ENCODE measurements at places on chromosomes 1 and 21.
A peak's percentile ranks its signal among the peaks of the same experiment; 100 is the strongest.

DNA sequence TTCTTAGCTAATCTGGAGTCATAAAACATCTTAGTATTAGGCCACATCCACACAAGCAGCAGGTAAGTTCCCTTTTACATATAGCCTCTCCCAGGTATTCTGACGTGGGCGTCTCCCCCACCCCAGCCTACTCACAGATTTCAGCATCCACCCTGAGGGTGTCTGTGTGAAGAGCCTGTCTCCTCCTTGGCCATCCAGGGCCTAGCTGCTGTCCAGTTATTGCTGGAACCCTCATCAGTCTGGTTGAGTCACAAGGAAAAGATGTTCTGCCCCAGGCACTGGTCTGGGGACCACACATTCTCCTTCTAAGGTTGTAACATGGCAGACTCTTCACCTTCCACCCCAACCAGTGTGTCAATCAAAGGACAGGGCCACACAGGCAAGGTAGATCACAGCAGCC lies 57.6 kb downstream of the ETS2 start:
- DNase-seq = no peak

DNA sequence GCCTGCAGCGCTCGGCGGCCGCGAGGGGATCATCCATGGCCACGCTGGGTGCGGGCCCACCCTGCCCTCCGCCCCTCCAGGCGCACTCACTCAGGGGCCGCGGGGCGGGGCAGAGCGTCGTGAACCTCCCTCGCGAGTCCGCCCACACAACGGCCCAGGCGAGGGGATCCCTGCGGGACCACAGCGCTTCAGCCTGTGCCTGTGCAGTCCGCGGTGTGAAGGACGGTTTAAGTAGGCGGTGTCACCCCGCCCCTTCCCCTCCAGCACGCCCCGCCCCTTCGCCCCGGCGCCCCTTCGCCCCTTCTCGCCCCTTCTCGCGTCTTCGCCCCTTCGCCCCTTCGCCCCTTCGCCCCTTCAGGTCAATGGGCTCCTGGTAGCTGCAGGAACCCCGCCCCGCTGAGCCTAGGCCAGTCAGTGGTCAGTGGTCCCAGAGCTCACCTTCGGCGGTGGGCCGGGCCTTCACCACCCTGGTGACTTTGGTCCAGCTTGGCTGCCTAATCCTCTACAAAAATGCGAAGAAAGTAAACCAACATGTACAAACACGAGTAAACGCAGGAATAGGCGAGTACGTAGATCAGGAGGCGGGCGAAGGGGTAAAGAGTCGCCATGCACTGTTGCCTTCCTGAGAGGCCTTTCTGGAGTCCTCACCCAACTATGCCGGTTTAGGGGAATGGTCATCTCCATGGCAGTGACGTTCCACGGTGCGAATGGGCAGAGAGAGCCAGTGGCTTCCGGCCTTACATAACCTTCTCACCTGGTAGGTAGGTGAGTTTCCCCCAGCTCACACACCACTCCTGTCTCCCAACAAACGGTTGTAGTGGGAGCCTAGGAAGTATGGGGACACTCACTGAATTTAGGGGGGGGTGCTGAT lies 19.6 kb upstream of the DMRTB1 start:
- no peak for DNase-seq

- DNase-seq = peak; percentile 34
Measured at GRCh38 chr1:92992054-92992453, 30.8 kb upstream of the DIPK1A start.

DNA sequence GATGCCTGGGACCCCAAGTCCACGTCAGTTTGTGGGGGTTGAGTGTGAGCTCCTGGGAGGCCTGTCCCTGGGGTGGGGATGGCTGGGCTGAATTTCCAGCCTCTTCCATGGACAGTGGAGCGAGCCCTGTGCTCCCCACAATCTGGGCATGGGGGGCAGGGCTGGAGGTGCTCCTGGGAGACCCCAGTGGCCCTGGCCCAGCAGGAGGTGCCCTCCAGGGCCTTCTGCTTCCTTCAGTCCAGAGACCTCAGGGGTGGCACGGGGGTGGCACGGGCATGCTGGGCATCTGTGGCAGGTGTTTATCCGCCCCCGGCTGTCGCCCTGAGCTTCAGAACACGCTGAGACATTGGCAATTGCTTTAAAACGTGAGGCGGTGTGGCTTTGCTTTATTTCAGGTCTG lies 40.9 kb downstream of the MORN1 start:
- DNase-seq = no peak

GRCh38 chr1:19651141-19651737 lies 7.1 kb downstream of the NBL1 start:
- DNase-seq = no peak

DNA sequence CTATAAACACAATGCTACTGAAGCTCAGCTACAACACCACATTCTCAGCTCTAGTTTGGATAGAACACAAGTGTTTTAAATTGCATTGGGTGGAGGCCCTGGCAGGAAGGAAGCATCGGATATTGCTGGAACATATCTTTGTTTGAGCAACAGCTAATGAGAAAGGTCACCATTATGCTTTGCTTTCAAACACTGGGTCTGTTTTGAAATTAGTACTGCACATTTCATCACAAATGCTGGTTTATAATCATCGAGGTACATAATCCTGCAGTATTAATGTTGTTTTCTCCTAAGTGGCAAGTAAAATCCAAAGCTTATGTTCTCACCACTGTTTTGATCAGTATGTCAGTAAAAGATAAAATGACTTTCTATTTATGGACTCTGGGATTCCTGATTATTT lies 61.5 kb upstream of the ARHGAP29 start:
- DNase-seq = no peak

DNA sequence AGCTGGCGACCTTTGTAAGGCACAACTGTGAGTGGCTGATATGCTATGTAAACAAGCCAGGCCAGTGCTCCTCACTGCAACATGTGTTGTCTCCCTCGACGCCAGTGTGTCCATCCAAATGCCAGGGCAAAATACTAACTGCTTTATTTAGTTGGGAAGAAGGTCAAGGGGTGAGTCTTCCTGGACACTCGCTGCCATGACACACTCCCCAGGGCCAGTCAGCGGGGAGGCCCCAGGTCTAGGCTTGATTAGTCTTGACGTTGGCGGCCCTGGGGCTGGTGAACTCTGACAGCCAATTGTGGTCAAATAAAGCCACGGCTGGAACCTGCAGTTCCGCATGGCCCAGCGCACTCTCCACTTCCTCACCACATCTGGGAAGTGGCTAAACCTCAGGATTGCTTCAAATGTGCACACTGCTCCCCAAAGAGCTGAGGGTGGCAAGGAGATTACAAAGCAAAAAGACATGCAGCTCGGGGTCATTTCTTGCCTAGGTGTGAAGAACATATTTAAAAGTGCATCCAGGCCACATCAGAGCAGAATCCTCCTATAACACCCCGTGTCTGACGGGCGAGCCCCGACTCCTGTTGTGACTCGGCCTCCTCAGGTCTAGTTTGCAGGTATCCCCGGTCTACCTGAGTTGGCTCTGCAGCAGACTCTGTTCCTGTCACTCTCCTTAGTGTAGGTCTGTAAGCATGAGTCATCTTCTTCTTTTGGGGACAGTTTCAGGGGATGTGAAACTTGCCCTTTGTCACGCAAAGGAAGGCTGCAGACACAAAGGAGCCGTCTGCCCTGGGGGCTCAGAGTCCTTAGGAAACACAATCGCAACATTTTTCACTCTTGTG lies 183.5 kb downstream of the RUNX1 start:
- DNase-seq = no peak

GRCh38 chr1:186188736-186189135 lies 186.3 kb downstream of the TPR start:
- no peak for DNase-seq

- DNase-seq = no peak
Measured at GRCh38 chr1:181405584-181405983, 77.7 kb upstream of the CACNA1E start.

GRCh38 chr1:182968151-182968741 lies 15.3 kb upstream of the SHCBP1L start:
- DNase-seq = no peak

DNA sequence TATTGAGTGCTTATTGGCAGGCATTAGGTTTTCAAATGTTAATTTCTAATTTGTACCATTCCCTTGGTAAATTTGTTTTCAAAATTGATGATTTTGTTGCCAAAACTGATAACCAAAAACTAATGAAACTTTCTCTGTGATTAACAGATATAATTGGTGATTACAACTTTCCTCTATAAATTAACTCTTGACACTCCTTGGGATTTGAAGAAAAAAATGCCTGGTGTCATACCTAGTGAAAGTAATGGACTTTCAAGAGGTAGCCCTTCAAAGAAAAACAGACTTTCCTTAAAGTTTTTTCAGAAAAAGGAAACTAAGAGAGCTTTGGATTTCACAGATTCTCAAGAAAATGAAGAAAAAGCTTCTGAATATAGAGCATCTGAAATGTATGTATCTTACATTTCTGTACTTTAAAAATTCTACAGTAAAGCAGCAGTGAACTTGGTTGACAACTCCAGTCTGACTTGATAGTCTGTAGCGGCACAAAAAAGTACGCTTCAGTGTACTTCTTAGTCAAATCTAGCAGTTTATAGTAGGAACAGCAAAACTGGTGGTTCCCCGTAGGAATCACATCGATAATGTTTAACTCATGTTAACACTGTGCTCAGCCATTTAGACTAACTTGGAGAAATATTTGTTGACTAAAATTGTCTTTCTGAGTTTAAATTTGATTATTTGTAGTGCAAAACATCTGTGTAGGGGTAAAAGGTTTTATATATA lies 3.0 kb downstream of the USP1 start:
- no peak for DNase-seq

DNA sequence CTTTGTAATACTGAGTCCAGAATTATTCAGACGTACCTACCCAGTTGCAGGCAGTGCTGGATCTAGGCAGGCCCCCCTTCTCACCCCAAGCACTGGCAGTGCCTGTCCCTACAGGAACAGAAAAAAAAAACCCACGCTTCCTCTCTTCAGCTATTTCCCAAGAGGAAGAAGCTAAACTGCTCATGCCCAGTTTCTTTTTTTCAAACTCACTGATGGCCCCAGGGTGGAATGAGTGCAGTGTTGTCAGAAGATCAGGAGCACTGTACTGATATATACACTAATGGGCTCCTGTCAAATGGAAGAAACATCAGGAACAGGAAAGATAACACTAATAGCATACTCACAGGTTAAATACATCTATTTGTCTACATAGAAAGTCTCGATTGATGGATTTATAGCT lies 28.2 kb upstream of the DOCK7 start:
- DNase-seq = no peak

- DNase-seq = no peak
Measured at GRCh38 chr1:192732787-192733186, 76.1 kb upstream of the RGS2 start.
